ENCODE measurements at places on chromosomes 11 and 22.

DNA sequence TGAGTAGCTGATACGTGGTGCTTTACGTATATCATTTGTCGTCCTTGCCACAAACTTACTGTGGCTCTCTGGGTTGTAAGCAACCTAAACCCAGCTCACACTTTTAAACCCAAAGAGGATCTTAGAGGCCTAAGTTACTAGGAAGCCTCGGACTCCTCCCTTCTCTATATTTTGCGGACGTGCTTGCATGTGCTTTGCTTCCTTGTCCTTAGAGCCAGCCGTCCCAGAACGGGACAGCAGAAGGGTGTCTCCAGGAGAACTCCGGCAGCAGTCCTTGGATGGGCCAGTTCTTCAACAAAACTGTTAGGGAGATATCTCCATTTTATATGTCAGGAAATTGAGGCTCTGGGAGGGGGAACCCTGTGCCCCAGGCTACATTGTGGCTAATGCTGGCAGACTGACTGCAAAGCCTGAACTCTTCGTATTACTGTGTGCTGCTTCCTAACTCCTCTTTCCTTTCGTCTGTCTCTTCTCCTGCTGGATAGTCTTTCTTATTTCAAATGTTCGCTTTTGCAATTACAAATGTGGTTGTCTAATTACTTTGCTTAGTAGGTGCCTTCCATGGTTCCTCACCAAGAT is 33.8 kb downstream of the TNRC6B start:
- H3K27me3 ChIP-seq: no peaks in the 10 kb centered on the region
- no peak overlapping the region for H3K27ac ChIP-seq
- no peak for DNase-seq
- H3K4me3 ChIP-seq: no peak overlapping the region

DNA sequence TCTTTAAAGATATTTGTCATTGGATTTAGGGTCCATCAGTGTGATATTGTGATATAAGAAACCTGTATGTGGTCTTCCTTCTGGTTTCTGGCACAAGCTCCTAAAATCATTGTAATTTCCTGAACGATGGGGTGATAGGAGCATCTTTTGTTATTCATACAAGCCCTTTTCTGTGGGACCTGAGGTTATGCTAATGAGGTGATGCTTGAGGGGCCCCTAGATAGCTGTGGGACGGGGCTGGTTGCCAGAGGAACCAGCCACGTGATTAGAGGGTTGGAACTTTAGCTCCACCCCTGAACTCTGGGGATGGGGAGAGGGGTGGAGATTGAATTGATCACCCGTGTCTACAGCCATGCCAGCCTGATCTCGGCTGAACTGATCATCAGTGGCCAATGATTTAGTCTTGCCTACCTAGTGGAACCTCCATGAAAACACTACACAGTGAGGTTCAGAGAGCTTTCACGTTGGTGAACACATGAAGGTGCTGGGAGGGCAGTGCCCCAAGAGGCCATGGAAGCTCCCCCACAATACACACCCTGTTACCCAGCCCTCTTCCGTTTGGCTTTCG is 62.8 kb downstream of the BCR start:
- H3K27me3 ChIP-seq: no peaks in the 10 kb centered on the region
- peak overlapping the region; percentile 98 for H3K27ac ChIP-seq
- DNase-seq: peak; percentile 95
- H3K4me3 ChIP-seq: no peak overlapping the region
- no peaks in the 10 kb centered on the region for H3K36me3 ChIP-seq
- H3K4me1 ChIP-seq: peaks cover 30% of the 10 kb centered on the region

DNA sequence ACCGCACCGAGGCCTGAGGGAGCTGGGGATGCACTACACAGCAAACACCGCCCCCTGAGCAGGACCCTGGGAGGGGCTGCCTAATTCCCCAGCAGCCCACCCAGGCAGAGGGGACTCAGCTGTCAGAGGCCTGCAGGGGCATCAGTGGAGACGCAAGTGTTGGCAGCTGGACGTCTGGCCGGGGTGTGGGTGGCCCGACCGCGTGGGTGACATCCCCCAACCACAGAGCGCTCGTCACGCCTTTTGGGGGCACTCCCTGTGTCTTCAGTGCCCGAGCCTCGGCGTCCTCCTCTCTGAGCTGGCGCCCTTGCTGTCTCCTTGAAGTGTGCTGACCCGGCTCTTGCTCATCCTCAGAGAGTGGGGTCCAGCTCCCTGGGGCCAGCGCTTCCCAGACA is 150.2 kb downstream of the BRD1 start:
- no peak overlapping the region for H3K4me3 ChIP-seq
- H3K27ac ChIP-seq: no peak overlapping the region
- H3K4me1 ChIP-seq: no peaks in the 10 kb centered on the region
- peaks cover 5% of the 10 kb centered on the region for H3K27me3 ChIP-seq
- no peak for DNase-seq
- no peaks in the 10 kb centered on the region for H3K36me3 ChIP-seq

GRCh38 chr22:20062766-20063083 is 17.3 kb upstream of the DGCR8 start:
- no peaks in the 10 kb centered on the region for H3K27me3 ChIP-seq
- DNase-seq: no peak
- H3K4me3 ChIP-seq: no peak overlapping the region
- no peaks in the 10 kb centered on the region for H3K4me1 ChIP-seq

GRCh38 chr11:7275133-7275532 is 23.4 kb downstream of the SYT9 start:
- H3K4me3 ChIP-seq: no peak overlapping the region
- peaks cover 2% of the 10 kb centered on the region for H3K4me1 ChIP-seq
- H3K36me3 ChIP-seq: no peaks in the 10 kb centered on the region
- no peaks in the 10 kb centered on the region for H3K27me3 ChIP-seq
- no peak overlapping the region for H3K27ac ChIP-seq
- peak; percentile 41 for DNase-seq

GRCh38 chr11:72788241-72788640 is 5.6 kb downstream of the STARD10 start:
- no peak overlapping the region for H3K27ac ChIP-seq
- no peak overlapping the region for H3K4me3 ChIP-seq

DNA sequence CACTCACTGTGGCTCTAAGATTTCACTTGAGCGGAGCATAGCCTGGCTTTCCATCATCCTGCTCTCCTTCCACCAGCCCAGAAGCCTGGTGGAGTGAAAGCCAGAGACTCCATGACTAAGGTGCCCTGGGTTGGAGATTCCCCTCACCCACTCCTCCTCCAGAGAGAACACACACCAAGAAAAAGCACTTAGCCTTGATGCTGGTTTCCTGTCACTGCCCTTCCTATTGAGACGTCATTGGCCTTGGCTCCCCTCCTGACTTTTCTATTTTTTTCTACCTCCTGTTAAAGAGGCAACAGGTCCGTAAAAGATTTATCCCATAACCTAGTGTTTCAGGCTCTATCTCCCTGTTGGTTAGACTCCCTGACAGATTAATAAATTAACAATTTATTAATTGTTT is 38.5 kb upstream of the APLNR start:
- no peaks in the 10 kb centered on the region for H3K27me3 ChIP-seq
- H3K4me1 ChIP-seq: peaks cover 2% of the 10 kb centered on the region
- H3K36me3 ChIP-seq: no peaks in the 10 kb centered on the region
- no peak overlapping the region for H3K4me3 ChIP-seq
- no peak overlapping the region for H3K27ac ChIP-seq

DNA sequence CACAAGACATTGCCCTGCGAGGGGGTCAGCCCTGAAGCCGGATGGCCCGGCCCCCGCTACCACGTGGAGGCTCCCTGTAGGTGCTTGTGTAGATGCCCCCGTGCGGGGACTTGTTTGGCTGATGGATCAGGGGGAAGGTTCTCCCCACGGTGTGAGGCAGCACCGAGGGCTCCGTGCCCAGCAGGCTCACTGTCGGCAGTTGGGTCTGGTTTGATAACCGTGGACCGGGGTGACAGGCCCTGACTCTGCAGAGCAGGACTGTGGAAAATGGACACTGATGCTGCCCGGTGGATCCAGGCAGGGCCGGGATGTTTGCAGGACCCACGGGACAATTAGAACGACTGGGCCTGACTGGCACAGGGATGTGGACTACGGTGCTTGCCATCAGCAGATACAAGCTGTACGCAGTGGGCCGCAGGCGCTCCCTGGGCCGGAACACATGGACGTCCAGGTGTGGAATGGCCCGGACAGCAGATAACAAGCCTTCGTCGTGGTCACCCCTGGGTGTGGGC is 19.0 kb downstream of the KCNQ1 start:
- H3K4me3 ChIP-seq: no peak overlapping the region
- H3K27ac ChIP-seq: no peak overlapping the region
- H3K36me3 ChIP-seq: no peaks in the 10 kb centered on the region

- DNase-seq: no peak
- no peaks in the 10 kb centered on the region for H3K27me3 ChIP-seq
- no peaks in the 10 kb centered on the region for H3K36me3 ChIP-seq
- H3K27ac ChIP-seq: no peak overlapping the region
These were observed 33.0 kb downstream of the GRIA4 start for GRCh38 chr11:105642870-105643269.

- H3K27ac ChIP-seq: no peak overlapping the region
- H3K36me3 ChIP-seq: no peaks in the 10 kb centered on the region
- H3K27me3 ChIP-seq: no peaks in the 10 kb centered on the region
- no peak for DNase-seq
These were observed 739 bp downstream of the ZMAT5 start for GRCh38 chr22:29765905-29766631.

DNA sequence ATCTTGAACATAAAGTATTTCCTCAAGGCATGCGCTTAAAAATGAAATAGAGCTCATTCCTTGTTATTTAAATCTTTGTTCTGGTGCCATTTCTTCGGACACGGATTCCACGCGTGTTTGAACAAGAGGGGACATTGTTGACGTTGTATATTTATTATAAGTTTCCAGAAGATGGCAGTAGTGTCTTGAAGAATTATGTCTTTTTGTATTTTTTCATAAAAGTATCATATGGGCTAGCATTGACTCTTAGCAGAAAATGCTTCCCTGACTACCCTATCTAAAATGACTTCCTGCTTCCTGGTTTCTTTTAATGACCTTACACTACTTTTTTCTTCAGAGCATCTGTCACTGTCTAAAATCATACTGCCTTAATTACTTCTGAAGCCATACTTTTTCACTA is 20.4 kb downstream of the BIRC2 start:
- no peaks in the 10 kb centered on the region for H3K4me1 ChIP-seq
- H3K4me3 ChIP-seq: no peak overlapping the region
- no peaks in the 10 kb centered on the region for H3K27me3 ChIP-seq
- H3K36me3 ChIP-seq: peaks cover 3% of the 10 kb centered on the region
- H3K27ac ChIP-seq: no peak overlapping the region

DNA sequence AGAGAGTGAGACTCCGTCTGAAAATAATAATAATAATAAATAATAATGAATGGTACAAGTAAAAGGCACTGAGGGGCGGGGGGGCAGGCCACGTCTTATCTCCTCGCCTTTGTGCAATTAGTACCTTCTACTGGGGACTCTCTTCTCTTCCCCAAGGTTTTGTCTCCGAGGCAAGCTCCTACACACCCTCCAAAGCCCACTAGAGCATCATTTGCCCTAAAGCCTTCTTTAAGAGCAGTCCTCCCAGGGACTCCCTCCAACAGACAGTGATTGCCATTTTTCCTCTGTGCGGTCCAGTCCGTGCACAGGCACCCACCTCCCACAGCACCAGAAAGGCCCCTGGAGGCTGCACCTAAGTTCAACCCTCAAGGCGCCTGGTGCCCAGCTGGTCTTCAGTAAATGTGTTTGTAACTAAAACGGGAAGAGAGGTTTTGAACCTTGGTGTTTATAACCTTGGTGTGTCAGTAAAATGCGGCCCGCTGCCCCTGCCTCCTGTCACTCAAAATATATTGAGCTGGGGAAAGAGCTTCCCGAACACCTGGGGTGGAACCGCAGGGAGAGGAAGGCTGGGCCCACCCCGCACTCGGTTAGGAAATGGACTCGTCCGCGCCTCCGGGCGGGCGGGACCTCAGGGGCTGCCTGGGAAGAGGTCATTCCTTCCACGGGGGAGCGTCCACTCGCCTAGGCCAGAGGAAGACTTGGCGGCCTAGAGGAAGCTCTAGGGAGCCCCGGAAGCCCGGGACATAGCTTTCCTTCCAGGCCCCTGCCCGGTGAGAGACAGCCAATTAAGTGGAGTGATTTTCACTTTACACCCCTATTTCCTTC is 4.7 kb upstream of the KDELR3 start:
- peaks cover 2% of the 10 kb centered on the region for H3K27me3 ChIP-seq
- H3K27ac ChIP-seq: no peak overlapping the region
- no peaks in the 10 kb centered on the region for H3K36me3 ChIP-seq
- H3K4me3 ChIP-seq: no peak overlapping the region
- no peaks in the 10 kb centered on the region for H3K4me1 ChIP-seq

DNA sequence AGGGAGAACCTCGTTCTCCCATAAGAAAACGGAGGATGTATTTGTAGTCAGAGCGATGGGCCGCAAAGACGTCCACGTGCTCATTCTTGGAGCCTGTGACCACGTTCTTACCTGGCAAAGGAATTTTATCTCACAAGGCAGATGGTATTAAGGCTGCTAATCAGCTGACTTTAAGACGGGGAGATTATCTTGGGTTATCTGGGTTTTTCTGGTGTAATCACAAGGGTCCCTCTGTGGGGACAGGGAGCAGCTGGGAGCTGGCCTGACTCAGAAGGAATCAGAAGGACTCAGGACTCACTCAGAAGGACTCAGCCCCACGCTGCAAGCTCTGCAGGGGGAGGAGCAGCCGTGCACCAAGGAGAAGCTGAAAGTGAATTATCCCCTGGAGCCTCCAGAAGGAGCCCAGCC is 7.5 kb upstream of the SIGIRR start:
- H3K36me3 ChIP-seq: no peaks in the 10 kb centered on the region
- H3K27me3 ChIP-seq: no peaks in the 10 kb centered on the region
- no peaks in the 10 kb centered on the region for H3K4me1 ChIP-seq
- peak; percentile 73 for DNase-seq
- H3K4me3 ChIP-seq: no peak overlapping the region
- no peak overlapping the region for H3K27ac ChIP-seq

- peak; percentile 72 for DNase-seq
- H3K27me3 ChIP-seq: no peaks in the 10 kb centered on the region
- H3K36me3 ChIP-seq: no peaks in the 10 kb centered on the region
- no peaks in the 10 kb centered on the region for H3K4me1 ChIP-seq
- no peak overlapping the region for H3K27ac ChIP-seq
These were observed 558.7 kb downstream of the INSC start for GRCh38 chr11:15673408-15673831.

GRCh38 chr11:48032721-48033120 is 52.4 kb downstream of the PTPRJ start:
- H3K27me3 ChIP-seq: no peaks in the 10 kb centered on the region
- DNase-seq: no peak
- H3K4me3 ChIP-seq: no peak overlapping the region
- H3K4me1 ChIP-seq: peaks cover 6% of the 10 kb centered on the region
- no peak overlapping the region for H3K27ac ChIP-seq
- no peaks in the 10 kb centered on the region for H3K36me3 ChIP-seq

DNA sequence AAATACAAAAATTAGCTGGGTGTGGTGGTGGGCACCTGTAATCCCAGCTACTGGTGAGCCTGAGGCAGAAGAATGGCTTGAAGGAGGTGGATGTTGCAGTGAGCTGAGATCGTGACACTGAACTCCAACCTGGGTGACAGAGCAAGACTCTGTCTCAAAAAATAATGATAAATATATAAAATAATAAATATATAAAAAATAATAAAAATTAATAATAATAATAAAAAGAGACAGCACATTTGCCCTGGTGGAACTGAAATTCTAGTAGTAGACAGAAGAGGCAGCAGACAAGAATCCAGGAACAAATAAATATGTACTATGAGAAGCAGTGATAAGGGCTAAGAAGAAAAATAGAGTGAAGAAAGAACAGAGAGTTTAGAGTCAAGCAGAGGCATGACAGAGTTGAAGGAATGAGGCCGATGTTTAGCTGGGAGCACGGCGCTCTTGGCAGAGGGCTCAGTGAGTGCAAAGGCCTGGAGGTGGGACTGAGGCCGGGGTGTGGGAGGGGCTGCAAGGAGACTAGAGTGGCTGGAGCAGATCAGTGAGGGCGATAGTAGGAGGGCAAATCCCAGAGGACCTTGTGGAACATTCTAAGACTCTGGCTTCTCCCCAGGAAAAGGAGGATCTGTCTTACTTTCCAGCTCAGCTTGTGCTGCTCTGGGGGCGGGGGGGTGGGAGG is 410.3 kb downstream of the MN1 start:
- H3K27ac ChIP-seq: no peak overlapping the region
- peak; percentile 41 for DNase-seq
- no peak overlapping the region for H3K4me3 ChIP-seq
- no peaks in the 10 kb centered on the region for H3K27me3 ChIP-seq
- no peaks in the 10 kb centered on the region for H3K36me3 ChIP-seq
